ENCODE measurements at places on chromosomes 11 and 22.

GRCh38 chr11:117160826-117161225 is 16.7 kb downstream of the PAFAH1B2 start:
- DNase-seq: no peak

DNA sequence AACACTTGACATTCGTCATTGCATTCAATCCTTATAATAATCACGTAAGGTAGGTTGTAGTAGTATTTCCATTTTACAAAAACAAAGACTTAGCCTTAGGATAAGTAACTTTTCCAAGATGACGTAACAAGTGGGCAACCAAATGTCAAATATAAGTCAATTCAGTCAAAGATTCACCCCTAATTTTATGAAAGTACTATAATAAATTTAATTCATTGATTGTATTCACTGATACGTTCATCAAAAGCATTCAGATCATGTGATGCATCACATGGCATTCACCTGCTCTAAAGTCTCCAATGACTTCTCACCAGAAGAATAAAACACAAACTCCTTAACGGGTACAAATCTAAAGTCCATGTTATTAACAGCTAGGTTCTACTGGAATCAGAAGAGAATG is 2.1 kb downstream of the KIF18A start:
- no peak for DNase-seq

DNA sequence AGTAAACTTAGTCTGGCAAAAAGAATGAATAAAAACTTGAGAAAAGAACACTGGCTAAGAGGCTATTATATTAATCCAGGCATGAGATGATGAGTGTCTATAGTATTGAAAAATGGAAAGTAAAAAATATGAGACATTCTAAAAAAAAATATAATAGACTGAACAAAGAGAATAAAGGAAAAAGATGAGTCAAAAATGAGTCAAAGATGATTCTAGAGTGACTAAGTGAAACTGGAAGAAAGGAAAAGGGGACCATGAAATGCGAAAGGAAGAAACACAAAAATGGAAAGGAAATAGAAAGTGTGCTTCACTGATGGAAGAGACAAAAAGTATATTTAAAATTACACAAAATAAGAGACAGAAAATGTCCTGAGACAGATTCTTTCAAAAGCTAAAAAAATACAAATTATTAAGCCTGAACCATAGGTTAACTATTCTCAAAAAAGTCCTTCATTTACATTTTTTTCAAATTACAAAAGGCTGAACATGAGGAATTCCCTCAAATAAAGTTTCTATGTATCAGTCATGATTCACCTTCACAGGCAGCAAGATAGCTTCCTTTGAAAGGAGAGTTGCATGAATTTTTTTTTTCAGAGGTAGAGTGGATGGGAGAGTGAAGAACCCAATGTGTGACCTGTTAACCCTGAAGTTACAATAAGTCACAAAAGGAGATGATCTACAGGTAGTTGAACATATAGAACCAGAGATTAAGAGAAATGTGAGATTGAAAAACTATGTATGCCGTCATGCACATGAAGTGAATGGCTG is 75.2 kb downstream of the EIF3M start:
- no peak for DNase-seq

- DNase-seq: peak; percentile 53
Measured at GRCh38 chr11:109421981-109422869, at the start of gene C11orf87. Gene C11orf87, plus strand, starts transcription at chr11:109422190. Its CDS starts 1,444 bp downstream, at chr11:109423634.

DNA sequence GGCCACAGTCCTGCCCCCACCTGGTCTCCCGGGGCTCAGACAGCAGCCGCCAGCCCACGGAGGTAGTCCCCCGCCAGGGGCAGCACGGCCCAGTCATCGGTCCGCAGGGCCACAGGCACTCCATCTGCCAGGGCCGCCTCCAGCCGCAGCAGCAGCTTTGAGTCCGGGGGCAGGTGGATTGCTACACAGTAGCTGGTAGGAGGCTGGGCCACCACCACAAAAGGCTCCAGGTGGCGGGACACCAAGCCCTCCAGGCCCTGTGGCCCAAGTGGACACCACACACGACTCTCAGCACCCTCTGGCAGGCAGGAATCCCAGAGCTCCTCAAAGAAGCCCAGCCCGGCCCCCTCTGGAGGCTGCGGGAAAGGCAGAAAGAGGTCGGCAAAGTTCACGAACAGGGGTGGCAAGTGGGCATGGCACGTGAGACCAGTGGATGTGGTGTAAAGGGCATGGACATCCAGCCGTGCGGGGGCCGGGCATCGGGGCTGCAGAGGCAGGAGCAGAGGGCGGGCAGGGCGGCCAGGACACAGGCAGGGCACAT is 2.9 kb downstream of the AP5B1 start:
- DNase-seq: no peak

- no peak for DNase-seq
Measured at GRCh38 chr22:26923531-26923930, 266.1 kb downstream of the MIAT start.

GRCh38 chr11:121448431-121448941 is 3.6 kb upstream of the SORL1 start:
- no peak for DNase-seq

GRCh38 chr22:24503137-24503842 is 8.2 kb downstream of the UPB1 start:
- no peak for DNase-seq

- no peak for DNase-seq
Measured at GRCh38 chr11:75325713-75326438, 25.6 kb downstream of the ARRB1 start.

DNA sequence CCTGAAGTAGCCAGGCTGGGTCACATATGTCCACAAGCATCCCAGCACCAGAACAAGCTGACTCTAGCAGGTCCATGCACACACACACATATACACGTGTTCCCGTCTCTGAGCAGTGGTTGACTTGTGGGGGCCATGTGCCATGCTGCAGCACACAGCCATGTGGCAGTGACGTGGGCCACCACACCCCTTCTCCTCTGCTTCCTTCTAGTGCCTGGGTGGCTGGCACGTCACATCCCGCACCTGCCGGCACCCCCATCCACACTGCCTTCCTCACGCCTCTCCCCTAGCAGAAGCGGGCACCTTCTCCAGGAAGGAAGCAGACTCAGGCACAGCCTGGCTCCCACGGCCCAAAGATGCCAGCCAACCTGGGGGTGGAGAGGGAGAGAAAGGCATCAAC is 9.5 kb downstream of the SYT7 start:
- no peak for DNase-seq

DNA sequence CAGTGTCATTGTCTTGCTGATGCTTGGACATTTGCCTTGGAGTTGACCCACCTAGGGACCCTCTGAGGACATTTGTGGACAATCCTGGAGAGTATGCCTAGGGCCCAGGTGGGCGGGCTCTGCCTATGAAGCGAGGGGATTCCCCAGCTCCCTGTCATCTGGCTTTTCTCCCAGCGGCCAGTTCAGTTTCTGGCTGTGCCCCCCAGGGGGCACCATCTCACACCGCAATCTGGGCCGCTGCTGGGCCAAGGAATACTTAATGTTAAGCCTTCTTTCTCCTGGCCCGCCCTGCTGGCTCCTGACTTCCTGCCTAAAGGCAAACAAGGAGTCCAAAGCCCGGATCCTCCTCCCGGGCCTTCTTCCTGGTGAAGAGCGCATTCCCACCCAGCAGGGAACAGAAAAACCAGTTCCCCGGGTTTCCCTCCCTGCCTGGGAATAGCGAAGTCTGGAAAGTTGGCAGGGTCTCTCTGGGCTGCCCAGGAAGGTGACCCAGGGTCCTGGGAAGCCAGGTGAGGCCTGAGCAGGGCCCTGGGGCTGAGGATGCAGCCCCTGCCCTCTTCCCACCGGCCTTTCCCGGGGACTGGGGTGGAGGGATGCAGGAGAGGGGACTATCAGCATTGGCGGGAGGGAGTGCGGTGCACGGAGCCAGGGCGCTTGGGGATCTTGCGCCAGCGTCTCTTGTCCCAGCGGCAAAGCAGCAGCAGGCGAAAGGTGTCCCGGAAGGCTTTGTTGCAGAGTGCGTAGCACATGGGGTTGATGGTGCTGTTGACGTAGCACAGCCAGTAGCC is 11.9 kb downstream of the CHRM1 start:
- peak; percentile 44 for DNase-seq

- DNase-seq: no peak
Measured at GRCh38 chr11:11171854-11172253, 181.2 kb downstream of the CSNK2A3 start.

- DNase-seq: peak; percentile 14
Measured at GRCh38 chr11:4181782-4182721, 87.5 kb downstream of the RRM1 start.

DNA sequence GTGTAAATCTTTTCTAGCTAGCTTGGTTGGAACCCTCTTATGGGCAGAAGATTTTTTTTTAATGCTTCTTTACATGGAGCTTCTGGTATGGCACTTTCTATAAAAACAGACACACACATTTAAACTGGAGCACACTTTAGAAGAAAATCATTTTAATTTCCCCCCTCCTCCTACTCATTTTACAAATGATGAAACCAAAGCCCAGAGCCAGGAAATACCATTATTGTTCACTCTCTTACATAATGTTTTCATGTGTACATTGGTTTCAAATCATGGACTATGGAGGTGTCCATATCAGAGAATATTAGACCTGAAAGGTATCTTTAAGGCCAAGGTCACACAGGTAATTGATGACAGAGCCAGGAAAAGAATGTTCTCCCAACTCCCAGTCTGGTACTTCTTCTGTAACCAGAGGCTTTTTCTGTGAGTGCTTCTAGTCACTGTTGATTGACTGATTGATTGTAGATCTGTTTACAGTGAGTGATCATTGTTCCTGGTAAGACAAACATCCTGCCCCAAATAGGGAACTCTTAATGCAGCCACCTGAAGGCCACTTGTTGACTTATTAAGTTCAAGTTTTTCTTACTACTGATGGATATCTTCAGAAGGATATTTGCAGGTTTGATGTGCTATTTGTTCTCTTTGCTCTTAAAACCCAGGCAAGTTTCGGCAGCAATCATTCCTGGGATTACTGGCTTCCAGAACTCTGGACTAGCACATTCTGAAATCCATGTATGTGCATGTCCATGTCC is 26.8 kb upstream of the ME3 start:
- no peak for DNase-seq

DNA sequence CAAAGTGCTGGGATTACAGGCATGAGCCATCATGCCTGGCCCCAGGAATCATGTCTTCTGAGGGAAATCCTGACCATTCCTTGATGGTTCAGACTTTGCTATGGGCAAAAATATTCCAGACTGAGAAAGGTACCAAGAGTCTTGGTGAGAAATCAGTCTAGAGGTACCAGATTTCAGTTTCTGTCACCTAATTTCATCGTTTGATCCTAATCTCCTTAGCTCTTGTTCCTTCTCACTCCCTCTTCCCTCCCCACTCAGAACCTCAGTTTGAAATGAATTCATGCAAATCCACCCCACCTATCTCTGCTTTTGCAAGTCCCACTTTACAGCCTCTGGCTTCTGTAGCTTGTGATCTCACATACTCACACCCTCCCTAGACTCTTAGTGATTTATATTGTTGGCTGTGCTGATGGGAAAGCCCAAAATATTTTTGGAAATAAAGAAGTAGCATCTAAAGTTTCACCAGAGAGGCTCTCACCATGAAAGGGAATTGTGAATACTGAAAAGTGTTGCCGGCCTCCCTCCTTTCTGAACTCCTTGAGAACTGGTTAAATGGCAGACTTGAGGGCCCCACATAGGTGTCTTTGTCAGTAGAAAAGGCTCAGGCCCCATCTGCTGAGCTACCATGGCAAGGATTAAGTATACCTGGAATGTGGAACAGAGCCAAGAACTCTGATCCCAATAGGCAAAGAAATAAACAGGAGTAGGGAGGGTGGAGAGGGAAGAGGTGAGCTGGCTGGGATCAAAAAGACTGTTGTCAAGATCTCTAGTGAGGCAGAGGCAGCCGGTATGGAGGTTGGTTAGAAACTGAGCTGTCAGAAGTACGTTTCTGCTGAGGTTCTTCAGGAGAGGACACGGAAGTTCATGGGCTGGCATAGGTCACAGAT is 190.5 kb upstream of the MTMR2 start:
- DNase-seq: no peak

GRCh38 chr11:14544611-14545010 is 24.4 kb upstream of the PSMA1 start:
- no peak for DNase-seq

DNA sequence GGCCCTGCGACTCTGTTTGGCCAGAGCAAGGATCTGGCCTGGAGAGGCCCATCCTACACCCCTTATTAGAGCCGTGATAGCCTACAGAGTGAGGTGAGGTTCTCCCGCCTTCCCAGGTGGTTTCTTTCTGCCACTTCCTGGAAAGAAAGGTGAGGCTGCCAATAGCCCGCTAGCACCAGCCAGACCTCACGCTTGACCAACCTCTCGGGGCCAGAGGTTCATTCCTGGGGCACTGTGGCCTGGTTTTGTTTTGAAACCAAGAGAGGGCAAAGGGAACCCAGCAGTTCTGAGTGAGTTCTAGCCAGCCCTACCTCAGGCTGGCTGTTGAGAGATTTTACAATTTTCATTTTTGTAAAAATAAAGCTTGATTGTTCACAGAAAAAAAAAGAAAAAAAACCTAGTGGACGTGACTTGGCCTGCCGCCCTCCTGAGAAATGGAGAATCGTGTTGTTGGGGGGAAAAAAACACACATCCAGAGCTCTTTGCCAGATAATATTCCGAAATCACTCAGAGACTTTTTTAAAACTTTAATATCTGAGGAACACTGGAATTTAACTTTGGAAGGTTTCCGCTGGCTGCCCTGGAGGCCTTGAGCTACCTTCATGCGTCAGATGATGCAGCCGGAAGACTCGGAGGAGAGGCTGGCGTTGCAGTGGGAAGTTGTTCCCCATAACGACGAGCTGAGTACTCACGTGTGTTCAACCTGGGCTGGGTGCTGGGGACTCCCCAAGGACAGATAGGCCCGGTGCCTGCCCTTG is 84.5 kb downstream of the BCR start:
- DNase-seq: no peak

DNA sequence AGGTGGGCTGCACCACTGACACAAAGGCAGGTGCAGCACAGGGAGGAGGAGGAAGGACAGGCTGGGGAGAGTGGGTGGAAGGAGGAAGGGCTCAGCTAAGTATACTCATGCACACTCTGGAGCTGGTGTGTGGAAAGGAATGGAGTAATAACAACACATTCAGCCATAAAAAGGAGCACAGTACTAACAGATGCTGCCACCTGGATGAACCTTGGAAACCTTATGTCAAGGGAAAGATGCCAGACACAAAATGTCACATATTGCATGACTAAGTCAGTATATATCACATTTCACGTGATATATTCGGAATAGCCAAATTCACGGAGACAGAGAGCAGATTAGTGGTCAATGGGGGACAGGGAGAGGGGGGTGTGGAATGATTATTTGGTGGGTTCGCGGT is 389.6 kb upstream of the SYN3 start:
- no peak for DNase-seq

DNA sequence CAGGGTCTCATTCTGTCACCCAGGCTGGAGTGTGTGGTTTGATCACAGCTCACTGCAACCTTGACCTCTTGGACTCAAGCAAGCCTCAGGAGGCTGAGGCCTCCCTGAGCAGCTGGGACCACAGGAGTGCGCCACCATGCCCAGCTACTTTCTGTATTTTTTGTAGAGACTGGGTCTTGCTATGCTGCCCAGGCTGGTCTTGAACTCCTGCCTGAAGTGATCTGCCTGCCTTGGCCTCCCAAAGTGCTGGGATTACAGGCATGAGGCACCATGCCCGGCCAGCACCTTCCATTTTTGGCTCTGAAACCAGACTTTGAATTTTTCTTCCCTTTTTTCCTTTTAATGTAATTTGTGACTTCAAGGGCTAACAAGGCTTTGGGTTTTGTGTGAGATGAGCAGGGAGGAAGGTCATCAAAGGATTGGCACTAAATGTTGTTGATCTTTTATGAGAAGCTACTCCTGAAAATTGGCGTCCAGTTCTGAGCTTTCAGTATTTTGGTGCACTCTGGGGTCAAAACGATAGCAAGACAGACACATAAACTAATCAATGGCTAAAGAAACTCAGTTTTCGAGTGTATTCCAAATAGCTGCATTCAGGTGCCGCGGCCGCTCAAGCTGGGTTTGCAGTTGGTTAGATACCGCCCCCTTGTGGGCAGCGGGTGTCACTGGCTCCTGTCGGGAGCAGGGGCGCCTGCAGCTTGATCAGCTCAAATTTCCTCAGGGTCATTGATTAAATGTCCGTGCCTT is 51.9 kb upstream of the CLMP start:
- peak; percentile 75 for DNase-seq

Data from NCI-H1092 (cell line).